ENCODE measurements at places on chromosomes 12 and 14. TPM values are rescaled to one million over a fixed set of nuclear protein-coding genes. Genes with fewer than 3 reads are reported as not detected.

NOVA1 gene
- not detected for total RNA-seq

KTN1 gene
- total RNA-seq = 93.3 TPM

CCDC177 gene
- total RNA-seq = not detected

DNA sequence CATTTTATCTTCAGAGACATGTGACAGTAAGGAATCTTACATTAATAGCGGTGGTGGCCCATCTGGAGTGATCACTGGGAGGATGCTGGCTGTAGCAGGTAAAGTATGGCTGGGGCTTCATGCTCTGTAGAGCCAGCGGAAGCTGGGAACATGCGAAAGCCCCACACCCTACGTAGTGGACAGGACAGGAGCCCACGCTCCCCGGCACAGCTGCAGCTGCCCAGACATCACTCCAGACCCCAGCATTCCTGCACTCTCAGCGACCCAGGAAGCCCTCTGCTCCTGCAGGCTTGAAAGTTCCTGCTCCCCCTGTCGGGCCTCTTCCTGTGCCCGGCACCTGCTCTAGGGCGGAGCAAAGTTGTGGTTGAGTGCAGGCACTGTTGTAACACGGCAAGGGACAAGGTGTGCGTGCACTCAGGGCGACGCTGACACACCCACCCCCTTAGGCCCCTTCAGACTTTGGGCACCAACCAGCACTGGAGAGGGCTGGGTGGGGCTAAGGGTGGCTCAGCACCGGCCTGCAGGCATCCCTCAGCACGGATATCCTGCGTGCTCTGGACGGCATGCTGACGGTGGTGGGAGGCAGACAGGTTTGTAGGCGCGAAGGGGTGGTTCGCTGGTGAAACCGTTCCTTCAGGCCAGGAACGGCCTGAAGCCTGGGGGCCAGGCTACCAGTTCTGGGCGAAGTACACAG lies 568.3 kb downstream of the FSCB start:
- no peaks in the 10 kb centered on the region for H3K4me1 ChIP-seq
- H3K27me3 ChIP-seq = no peaks in the 10 kb centered on the region
- no peak overlapping the region for H3K27ac ChIP-seq
- no peak for DNase-seq

GRCh38 chr14:55562135-55562534 lies 17.9 kb upstream of the KTN1 start:
- peaks cover 4% of the 10 kb centered on the region for H3K4me1 ChIP-seq
- peaks cover 4% of the 10 kb centered on the region for H3K27me3 ChIP-seq
- H3K27ac ChIP-seq = no peak overlapping the region

GRCh38 chr12:98973395-98973794 lies 328.3 kb downstream of the APAF1 start:
- H3K4me3 ChIP-seq = no peak overlapping the region
- no peaks in the 10 kb centered on the region for H3K36me3 ChIP-seq
- no peak overlapping the region for H3K27ac ChIP-seq
- H3K27me3 ChIP-seq = peaks cover 5% of the 10 kb centered on the region
- no peaks in the 10 kb centered on the region for H3K4me1 ChIP-seq

- H3K27ac ChIP-seq = peak overlapping the region; percentile 99
- H3K36me3 ChIP-seq = peaks cover 34% of the 10 kb centered on the region
- H3K4me3 ChIP-seq = peak overlapping the region; percentile 95
- H3K4me1 ChIP-seq = peaks cover 43% of the 10 kb centered on the region
These were observed 700 bp downstream of the PRKAG1 start for GRCh38 chr12:49017891-49018260.

DNA sequence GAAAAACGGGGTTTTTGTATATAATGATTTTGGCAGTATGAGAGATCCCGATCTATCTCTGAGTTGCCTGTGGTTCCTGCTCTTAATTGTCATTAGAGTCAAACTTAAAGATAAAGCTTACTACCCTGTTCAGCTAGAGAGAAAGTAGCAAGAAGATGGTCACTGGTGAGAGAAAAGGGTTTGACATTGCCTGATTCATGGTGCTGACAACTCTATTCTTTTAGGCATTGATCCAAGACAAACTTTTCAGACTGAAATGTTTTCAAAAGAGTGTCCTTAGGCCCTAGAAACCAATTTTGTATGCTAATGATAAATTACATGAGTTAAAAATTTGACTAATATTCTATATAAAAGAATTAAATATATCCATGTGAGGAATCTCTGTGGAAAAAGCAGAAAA lies 35.1 kb downstream of the PELI2 start:
- no peak overlapping the region for H3K4me3 ChIP-seq
- peaks cover 7% of the 10 kb centered on the region for H3K4me1 ChIP-seq
- H3K27ac ChIP-seq = no peak overlapping the region
- DNase-seq = no peak

DNA sequence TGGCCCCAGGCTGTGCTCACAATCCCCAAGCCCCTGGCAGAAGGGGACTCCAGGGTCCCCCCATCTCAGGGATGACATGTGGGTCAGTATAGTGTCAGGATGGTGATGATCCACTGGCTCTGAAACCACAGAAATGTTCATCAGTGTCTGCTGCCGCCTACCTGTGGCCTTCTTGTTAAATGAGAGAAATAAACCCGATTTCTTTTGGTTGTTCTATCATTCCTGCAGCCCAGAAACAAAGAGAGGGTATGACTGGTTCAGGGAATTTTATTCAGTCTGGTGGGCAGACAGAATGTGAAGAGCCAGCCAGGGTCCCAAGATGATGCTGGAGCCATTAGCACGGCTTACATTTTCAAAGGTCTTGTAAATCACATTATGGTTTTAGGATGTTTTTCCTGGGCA lies 86.6 kb downstream of the CRADD start:
- H3K27ac ChIP-seq = no peak overlapping the region
- H3K36me3 ChIP-seq = peaks cover 2% of the 10 kb centered on the region
- DNase-seq = no peak
- no peak overlapping the region for H3K4me3 ChIP-seq

DNA sequence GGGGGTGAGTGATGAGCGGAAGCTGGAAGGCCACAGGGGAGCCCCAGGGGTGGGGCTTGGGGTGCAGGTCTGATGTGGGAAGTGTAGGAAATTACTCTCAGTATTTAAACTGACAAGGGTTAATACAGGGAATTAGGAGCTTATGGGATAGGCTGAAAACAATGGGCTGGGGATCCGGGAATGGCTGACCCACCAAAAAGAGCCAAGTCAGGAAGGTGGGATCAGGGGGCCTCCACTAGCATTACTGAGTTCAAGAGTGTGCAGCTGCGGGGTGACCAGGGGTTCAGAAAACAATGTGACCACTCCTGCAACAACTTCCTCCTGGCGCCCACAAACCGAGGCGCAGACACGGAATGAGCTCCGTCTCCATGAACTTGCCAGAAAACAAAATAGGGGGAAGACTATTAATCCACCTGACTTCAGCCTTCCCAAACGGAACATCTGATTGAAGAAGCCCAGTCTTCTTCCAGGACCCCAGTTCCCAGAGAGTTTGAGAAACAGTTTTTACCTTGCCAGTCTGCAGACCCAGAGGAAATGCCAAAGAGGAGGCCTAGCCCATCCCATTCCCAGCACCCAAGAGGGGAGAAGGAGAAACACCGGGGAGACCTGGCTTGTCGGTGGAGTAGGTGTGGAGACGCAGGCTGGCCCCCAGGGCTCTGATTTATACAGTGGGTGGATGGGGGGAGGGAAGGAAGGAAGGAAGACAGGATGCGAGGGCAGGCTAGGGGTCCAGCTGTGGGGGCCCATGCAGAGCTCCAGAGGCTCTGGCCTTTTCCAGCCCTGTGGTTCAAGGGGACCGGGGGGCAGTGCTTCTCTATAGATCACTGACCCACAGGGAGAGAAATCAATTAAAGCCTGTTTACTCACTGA lies 16.5 kb upstream of the YY1 start:
- no peak overlapping the region for H3K4me3 ChIP-seq
- no peak overlapping the region for H3K27ac ChIP-seq
- peak; percentile 36 for DNase-seq
- H3K4me1 ChIP-seq = peaks cover 22% of the 10 kb centered on the region
- H3K36me3 ChIP-seq = peaks cover 10% of the 10 kb centered on the region
- H3K27me3 ChIP-seq = no peaks in the 10 kb centered on the region

GRCh38 chr14:36627981-36628380 lies 33.7 kb upstream of the PAX9 start:
- no peak for DNase-seq
- no peak overlapping the region for H3K27ac ChIP-seq
- H3K27me3 ChIP-seq = no peaks in the 10 kb centered on the region
- no peaks in the 10 kb centered on the region for H3K4me1 ChIP-seq
- H3K4me3 ChIP-seq = no peak overlapping the region

- no peak for DNase-seq
- H3K36me3 ChIP-seq = no peaks in the 10 kb centered on the region
- no peak overlapping the region for H3K4me3 ChIP-seq
These were observed 118.7 kb upstream of the TMCC3 start for GRCh38 chr12:94769047-94769420.

DNA sequence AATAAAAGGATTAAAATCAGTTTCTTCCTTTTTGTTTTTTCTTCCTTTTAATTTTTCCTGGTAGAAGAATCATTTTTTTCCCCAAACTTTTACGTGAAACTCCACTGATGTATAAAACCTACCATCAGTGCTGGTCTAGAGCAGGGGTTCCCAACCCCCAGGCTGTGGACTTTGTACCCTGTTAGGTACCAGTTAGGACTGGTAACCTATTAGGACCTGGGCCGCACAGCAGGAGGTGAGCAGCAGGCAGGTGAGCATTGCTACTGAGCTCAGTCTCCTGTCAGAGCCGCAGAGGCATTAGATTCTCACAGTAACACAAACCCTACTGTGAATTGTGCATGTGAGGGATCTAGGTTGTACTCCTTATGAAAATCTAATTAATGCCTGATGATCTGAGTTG lies 10.1 kb downstream of the SMCO2 start:
- no peak overlapping the region for H3K27ac ChIP-seq
- H3K36me3 ChIP-seq = no peaks in the 10 kb centered on the region
- H3K4me3 ChIP-seq = no peak overlapping the region
- H3K4me1 ChIP-seq = peaks cover 28% of the 10 kb centered on the region
- DNase-seq = no peak
- peaks cover 4% of the 10 kb centered on the region for H3K27me3 ChIP-seq

GRCh38 chr12:130835011-130835410 lies 4.0 kb downstream of the STX2 start:
- no peak overlapping the region for H3K4me3 ChIP-seq
- H3K36me3 ChIP-seq = peaks cover 2% of the 10 kb centered on the region
- H3K27ac ChIP-seq = no peak overlapping the region
- H3K4me1 ChIP-seq = peaks cover 42% of the 10 kb centered on the region
- H3K27me3 ChIP-seq = no peaks in the 10 kb centered on the region

DNA sequence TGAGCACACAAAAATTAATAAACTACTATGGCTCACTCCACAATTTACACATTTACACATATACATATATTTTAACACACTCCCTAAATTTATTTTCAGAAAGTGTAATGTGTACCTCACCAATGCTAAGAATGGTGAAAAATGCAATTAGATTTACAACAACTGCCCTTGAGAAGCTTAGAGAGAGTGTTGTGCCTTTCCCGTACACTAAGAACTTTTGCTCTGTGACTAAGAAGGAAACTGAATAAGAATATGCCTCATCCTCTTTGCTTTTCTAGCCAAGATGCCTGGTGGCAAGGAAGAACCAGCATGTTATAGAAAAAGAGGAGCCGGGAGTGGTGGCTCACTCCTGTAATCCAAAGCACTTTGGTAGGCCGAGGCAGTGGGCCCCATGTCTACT lies 62.3 kb downstream of the SINHCAF start:
- no peaks in the 10 kb centered on the region for H3K4me1 ChIP-seq
- no peak for DNase-seq
- no peak overlapping the region for H3K4me3 ChIP-seq
- no peak overlapping the region for H3K27ac ChIP-seq
- H3K36me3 ChIP-seq = no peaks in the 10 kb centered on the region

GRCh38 chr14:55721353-55721752 lies 141.3 kb downstream of the KTN1 start:
- H3K27me3 ChIP-seq = no peaks in the 10 kb centered on the region
- H3K27ac ChIP-seq = no peak overlapping the region
- no peak for DNase-seq
- no peaks in the 10 kb centered on the region for H3K36me3 ChIP-seq
